ENCODE measurements at places on chromosomes 6 and 20. TPM values are rescaled to one million over a fixed set of nuclear protein-coding genes. Genes with fewer than 3 reads are reported as not detected.
A peak's percentile ranks its signal among the peaks of the same experiment; 100 is the strongest.

ZGPAT gene
- 11.0 TPM for total RNA-seq

SIRPB2 gene
- not detected for total RNA-seq

NRSN1 gene
- not detected for total RNA-seq

DNA sequence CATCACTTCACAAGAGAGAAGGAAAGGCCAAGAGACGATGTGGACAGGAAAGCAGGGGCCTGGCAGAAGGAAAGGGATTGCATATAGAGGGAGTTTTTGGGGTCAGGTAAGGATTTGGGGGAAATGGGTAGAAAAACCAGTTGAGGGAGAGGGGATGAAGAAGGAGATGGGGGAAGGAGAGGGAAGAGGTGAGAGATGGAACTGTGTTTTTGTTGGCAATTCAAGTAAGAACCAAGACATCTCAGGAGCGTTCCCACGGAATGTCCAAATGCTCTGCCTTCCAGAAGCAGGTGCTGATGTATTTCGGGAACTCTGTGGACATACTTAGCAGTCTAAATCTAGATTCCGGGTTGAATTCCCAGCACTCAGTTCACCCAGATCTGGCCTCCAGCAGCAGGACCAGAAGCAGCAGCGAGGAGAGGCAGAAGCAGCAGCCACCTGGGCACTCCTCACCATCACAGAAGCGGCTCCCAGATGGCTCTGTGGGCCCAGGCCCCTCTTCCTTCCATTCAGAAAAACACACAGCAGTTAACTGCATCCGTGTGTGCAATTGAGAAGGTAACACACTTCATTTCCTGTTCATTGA lies 88.8 kb downstream of the DZANK1 start:
- no peaks in the 10 kb centered on the region for H3K4me1 ChIP-seq
- H3K36me3 ChIP-seq: no peaks in the 10 kb centered on the region
- H3K27ac ChIP-seq: no peak overlapping the region
- no peaks in the 10 kb centered on the region for H3K27me3 ChIP-seq
- H3K4me3 ChIP-seq: no peak overlapping the region

SLC22A2 gene
- total RNA-seq: not detected

DNA sequence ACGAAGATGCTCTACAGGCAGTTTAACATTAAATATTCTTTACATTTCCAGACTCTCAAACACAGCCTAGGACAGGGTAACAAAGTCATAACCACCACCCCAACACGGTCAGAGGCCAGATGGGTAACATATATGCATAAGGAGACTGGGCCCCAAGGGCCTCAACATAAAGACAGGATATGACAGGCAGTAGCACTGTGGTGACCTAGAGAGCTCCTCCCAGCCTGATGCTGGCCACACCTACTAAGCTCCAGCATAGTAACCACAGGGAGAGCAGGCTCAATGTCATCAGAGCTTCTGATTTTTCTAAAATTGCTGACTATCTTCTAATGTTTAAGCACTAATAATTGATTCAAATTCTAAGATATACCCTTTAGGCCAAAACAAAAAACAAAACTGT lies 21.7 kb downstream of the SMLR1 start:
- H3K4me3 ChIP-seq: no peak overlapping the region
- no peak for DNase-seq
- no peaks in the 10 kb centered on the region for H3K36me3 ChIP-seq

DNA sequence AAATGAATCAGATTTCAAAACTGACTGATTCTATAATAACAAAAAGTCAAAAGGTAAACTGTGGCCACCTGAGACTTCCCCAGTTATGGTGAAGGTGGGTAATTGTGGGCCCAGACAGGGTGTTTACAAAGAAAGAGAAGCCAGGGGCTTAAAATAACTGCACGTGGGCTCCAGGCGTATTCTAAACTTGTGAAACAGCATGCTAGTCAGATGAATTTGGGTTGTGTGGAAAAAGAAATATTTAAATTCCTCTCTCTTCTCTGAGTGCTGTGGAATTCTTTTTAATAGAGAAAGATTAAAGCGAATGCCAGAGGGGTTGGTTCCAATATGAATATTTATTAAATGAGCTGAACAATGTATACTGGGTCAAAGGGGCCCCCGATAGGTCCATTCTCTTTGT lies 166.3 kb upstream of the AFDN start:
- H3K27me3 ChIP-seq: no peaks in the 10 kb centered on the region
- no peaks in the 10 kb centered on the region for H3K4me1 ChIP-seq
- H3K36me3 ChIP-seq: no peaks in the 10 kb centered on the region
- no peak for DNase-seq
- H3K4me3 ChIP-seq: no peak overlapping the region

- no peak overlapping the region for H3K4me3 ChIP-seq
- no peak overlapping the region for H3K27ac ChIP-seq
- H3K4me1 ChIP-seq: peaks cover 7% of the 10 kb centered on the region
- no peaks in the 10 kb centered on the region for H3K27me3 ChIP-seq
- no peaks in the 10 kb centered on the region for H3K36me3 ChIP-seq
Observed at GRCh38 chr6:129740013-129740412, 30.0 kb upstream of the ARHGAP18 start.

DNA sequence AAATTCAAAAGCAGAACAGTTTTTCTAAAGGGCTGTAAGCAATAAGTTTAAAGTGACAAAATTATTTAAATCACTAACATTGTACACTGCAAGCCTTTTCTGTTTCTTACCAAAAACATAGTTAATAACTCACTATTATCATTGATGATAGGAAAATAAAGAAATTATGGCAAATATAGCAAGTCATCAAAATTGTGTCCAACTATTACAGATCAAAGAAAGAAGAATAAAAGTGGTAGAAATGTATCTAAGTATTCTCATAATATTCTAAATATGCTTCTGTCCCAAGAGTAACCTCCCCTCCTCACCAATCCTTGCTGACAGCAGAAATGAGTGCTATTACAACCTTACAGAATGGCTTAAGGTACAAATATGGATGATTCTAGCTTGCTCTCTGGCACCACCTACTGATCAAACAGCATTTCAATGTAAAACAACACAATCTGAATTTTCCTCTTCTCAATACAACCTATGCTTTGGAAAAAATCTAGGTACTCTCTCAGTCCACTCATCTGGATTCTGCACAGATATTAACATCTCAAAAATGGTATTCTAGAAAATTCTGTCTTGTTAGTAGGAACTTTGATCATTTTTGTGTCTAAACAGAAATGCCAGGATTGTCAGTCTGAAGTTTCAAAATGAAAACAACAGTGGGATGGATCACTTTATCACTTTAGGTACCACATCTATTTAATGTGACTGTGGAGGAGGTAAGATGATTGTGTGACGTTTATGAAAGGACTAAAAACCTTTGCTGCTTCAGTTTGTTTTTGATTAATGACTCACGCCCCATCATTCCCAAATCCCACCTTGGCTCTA lies 40.9 kb downstream of the ZFP64 start:
- no peaks in the 10 kb centered on the region for H3K27me3 ChIP-seq
- H3K27ac ChIP-seq: no peak overlapping the region
- H3K4me3 ChIP-seq: no peak overlapping the region
- peaks cover 1% of the 10 kb centered on the region for H3K36me3 ChIP-seq
- DNase-seq: peak; percentile 60
- no peaks in the 10 kb centered on the region for H3K4me1 ChIP-seq
